ENCODE measurements at places on chromosomes 16 and 17. TPM values are rescaled to one million over a fixed set of nuclear protein-coding genes. Genes with fewer than 3 reads are reported as not detected.

Gene CA4
- total RNA-seq, result 2.5 TPM

Gene PEX12
- total RNA-seq, result 4.4 TPM

Gene KRTAP2-1
- total RNA-seq, result not detected

Gene SDK2
- 14.8 TPM for total RNA-seq

Gene CNEP1R1
- total RNA-seq, result 31.0 TPM

Gene TBC1D28
- total RNA-seq, result not detected

Gene SLC5A11
- total RNA-seq, result not detected

Gene NDEL1
- total RNA-seq, result 36.1 TPM

Gene ASPA
- total RNA-seq, result 1.7 TPM

Gene STX1B
- total RNA-seq, result 21.6 TPM

Gene ADAT1
- 40.3 TPM for total RNA-seq

Gene NPTX1
- 6.6 TPM for total RNA-seq

Gene TMEM132E
- total RNA-seq, result 1.2 TPM

Gene ITGAD
- total RNA-seq, result not detected

Gene CDK5R1
- 224 TPM for total RNA-seq

Gene C16orf96
- 0.25 TPM for total RNA-seq

Gene NKD1
- total RNA-seq, result 1.5 TPM

Gene ASGR2
- total RNA-seq, result not detected

Gene ALOX12B
- not detected for total RNA-seq

Gene PTX4
- total RNA-seq, result not detected

Gene SLC6A2
- total RNA-seq, result under 0.01 TPM

Gene SLC52A1
- total RNA-seq, result not detected

Gene NGFR
- 3.0 TPM for total RNA-seq

Gene CES4A
- total RNA-seq, result 8.1 TPM

Gene HOXB1
- not detected for total RNA-seq

Gene CAPNS2
- total RNA-seq, result 0.25 TPM

Gene PIPOX
- total RNA-seq, result 3.0 TPM

Gene SSTR5
- total RNA-seq, result not detected

Gene CCL15
- not detected for total RNA-seq

All from temporal lobe (tissue), 4 donors.